Urinary bladder (tissue), 4 donors: ENCODE measurements at places on chromosomes 12 and 14. TPM values are rescaled to one million over a fixed set of nuclear protein-coding genes. Genes with fewer than 3 reads are reported as not detected.

GRCh38 chr12:83326666-83327065 lies 640.0 kb downstream of the TMTC2 start:
- no peak for DNase-seq

DNA sequence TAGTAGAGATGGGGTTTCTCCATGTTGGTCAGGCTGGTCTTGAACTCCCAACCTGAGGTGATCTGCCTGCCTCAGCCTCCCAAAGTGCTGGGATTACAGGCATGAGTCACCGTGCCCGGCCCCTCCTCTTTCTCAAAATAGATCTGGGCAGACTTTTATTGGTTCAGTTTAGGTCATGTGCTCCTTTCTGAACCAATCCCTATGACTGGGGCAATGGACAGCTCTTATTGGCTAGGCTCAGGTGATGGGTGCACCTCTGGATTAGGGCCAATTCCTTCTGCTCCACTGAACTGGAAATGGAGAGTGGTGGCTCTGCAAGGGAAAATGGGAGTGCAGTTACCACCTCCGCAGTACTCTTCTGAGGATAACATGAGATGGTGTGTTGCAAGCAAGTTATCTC lies 6.2 kb upstream of the ATP6V0A2 start:
- DNase-seq: no peak

The KLHL33 gene
- total RNA-seq: 0.69 TPM

DNA sequence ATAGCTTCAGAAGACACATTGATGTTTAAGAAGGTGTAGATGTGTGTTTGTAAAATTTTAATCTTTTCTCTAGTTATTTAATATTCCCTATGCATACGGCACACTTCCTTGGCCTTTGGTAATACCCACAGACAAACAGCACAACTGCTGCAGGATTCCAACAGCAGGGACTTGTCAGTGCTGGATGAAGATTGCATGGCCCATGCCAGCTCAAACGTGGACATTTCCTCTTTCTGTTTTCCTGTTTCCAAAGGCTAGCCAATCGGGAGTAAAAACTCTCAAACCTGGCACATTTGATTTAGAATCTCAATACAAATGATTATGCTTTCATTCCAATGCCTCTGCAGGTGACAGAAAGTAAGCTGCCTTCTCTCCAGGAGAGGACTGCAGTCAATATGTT lies 22.5 kb upstream of the PDE3A start:
- no peak for DNase-seq

The TCL1B gene
- total RNA-seq: not detected

The TRAF3 gene
- total RNA-seq: 12.4 TPM

- no peak for DNase-seq
Measured at GRCh38 chr14:55333711-55334485, 62.7 kb downstream of the FBXO34 start.

DNA sequence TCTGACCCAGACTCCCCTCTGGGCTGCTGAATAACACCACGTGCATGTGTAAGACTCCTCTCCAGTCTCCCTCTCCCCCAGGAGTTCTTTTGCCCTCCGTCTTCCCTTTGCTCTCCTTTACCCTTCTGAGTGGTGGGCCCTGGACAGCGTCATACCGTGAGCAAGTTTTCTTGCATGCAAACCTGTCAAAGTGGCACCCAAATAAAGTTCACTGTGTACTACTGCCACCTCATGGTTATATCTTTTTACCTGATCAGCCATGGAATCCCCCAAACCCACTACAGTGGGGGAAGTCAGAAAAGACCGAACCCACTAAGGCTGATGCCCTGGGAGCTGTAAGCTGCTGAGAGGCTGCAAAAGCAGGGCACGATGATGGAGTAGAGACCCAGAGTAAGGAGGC lies 131.1 kb upstream of the VRK1 start:
- no peak for DNase-seq

DNA sequence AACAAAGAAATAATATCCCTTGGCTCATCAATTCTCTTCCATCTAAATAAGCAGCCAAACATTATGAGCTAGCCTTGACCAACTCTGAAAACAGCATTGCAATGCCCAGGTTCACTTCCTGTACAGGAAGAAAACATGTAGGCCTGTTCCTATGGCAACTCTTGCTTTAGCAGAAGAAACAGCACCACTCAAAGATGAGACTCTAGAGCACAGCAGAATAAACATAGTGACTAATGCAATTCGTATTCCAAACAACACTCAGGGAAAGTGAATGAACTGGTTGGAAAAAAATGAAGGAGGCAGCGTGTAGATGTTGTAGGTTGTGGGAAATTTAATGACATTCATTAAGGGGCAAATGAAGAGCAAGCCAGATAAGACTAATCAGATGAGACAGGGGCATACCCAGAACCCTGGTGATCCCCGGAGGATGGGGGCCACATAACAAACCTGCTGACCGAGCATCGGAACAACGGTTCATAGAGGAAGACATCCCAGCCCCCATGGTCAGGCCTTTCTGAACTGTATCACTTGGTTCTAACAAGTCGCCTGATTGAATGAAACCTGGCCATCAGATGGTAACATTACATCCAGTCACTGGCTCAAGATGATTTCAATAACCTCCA lies 9.0 kb downstream of the ARHGDIB start:
- DNase-seq: no peak

DNA sequence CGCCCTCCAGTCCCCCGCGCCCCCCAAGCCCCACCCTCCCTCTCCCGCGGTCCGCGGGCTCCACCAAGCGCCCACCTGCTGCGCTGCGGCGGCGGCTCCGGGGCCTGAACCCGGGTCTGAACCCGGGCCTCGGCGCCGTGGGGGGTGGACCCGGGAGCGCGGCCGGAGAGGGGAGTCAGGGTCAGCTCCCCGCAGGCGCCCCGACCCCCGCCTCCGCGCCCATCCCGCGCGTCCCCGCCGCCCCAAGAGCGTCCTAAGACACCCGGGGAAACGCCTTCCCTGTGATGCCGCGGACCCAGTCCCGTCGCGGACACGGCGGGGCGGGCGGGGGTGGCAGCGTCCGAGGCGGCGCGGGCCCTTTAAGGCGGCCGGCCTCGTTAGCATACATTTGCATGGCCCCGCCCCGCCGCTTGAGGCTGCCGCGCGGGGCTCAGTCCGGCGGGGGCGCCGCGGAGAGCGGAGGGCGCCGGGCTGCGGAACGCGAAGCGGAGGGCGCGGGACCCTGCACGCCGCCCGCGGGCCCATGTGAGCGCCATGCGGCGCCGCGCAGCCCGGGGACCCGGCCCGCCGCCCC lies at the start of gene MMP17:
Gene MMP17, plus strand, starts transcription at position 433 of the 574 bp plus-strand sequence. Its CDS starts 102 bp downstream, at position 535.
- DNase-seq: no peak

The SYNDIG1L gene
- total RNA-seq: not detected

- no peak for DNase-seq
Measured at GRCh38 chr12:95116773-95117172, 43.4 kb upstream of the NR2C1 start.

DNA sequence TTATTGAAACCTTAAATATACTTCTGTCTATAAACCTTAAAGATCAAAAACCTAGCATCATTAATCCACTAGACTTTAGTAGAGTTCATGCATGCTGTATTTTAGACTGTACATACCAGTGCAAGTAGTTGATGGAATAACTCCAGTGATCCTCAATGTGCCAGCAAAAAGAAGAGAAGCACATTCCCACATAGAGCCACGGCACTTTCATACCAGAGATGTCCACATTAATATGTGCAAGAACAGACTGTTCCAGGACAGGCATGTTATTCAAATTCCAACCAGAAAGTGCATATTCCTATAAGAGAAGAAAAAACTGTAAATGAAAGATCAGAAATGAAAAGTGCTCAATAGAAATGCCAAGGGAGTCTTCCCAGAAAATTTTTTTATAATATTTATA lies 55.0 kb downstream of the KDM5A start:
- no peak for DNase-seq

DNA sequence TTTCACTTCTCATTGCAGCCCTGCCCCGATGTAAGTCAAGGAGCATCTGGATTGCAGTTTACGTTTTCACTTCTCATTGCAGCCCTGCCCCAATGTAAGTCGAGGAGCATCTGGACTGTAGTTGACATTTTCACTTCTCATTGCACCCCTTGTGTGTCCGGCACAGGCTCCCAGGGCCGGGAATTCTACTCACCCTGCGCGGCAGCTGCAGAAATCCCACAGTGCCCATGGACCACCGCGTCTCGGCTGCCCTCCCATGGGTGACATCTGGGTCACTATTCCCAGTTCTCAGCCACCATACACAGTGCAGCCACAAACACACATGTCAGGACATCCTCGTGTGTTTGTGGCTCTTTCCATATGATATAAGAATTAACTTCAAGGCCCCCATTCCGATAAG lies 378.5 kb downstream of the ADGRD1 start:
- no peak for DNase-seq

The AMIGO2 gene
- 21.6 TPM for total RNA-seq

DNA sequence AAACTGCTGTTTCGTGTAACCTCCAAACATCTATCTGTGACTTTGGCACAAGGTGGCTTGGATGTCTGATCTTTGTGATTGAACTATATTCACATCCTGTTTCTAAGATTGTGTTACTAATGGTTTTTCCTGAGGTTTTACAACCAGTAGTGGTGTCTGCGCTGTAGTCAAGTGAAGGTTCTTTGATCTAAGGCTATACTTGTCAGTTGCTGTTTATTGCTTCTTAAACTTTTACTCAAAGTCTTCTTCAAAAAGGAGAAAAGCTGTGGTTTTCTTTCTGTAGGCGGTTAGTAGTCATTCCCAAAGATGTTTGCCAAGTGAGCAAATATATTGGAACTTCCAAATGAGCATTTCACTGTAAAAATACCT lies 12.3 kb upstream of the CALM1 start:
- DNase-seq: no peak

The ARMH4 gene
- total RNA-seq: 39.9 TPM

The ZNF385A gene
- total RNA-seq: 5.0 TPM

- no peak for DNase-seq
Measured at GRCh38 chr14:71725922-71726579, 206.2 kb upstream of the RGS6 start.

- DNase-seq: no peak
Measured at GRCh38 chr12:105261010-105261409, 25.0 kb upstream of the APPL2 start.

DNA sequence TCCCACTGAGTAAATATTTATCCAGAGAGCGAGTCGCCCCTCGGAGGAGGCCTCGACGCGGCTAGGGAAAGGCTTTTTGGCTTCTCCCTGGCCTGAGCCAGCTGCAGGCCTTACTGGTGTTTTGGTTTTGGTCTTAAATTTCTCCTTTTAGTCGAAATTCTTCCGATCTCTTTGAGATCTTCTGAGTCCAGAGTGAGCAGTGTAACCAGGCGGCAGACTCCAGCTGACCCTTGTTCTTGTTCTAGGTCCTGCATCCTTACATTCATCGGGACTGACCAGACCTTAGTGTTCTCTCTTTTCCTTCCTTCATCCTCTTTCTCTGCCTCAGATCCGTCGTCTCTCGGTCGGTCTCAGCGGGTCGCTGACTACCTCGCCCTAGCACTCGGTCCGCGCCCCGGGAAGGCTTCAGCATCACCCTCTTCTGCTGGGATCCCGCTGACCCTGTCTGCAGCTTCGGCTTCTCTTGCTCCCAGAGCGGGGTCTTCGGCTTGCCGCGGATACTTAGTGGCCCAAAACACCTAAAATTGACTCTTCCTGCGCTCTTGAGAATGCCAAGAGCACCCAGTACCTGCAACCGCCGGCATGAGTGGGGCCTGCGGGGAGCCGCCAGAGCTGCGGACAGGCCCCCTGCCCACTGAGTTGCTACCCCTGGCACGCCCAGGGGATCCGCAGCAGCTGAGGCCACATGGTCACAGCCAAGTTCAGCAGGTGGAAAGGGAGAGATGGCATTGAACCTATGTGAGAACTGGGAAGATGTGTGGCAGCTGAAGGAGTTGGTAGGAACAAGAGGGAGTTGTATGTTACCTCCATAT lies 2.4 kb upstream of the PAX9 start:
- no peak for DNase-seq

DNA sequence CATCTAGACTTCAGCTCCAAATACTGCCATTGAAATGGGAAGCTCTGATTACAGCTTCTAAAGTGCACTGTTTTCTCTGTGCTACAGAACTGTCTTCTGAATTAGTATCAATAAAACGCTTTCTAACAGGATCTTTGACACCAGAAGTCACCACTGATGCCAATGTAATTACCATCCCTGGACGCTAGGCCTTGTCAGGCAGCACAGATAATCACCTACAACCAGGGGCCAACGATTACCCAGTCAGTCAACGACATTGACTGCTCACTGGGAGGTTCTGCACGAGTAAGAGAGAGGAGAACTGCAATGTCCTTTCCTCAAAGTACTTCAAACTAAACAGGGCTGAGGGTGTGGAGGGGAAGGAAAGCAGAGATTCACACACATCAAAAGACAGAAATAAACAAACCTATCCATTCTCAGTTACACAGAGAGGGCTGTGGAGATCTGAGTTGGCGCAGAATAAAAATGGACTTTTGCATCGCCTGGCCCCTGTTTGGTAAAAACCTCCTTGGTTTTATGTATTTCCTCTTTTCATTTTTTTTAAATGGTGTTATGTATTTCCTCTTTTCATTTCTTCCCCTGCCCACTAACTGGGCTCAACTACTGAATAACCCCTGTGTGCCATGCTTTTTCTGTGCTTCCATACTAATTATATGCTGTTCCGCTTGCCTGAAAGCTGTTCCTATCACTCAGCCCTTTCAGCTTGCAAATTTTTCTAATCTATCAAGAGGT lies 492.2 kb downstream of the APAF1 start:
- no peak for DNase-seq

The PLEKHD1 gene
- total RNA-seq: 0.11 TPM

- DNase-seq: no peak
Measured at GRCh38 chr14:20792556-20792955, 10.1 kb downstream of the RNASE1 start.

DNA sequence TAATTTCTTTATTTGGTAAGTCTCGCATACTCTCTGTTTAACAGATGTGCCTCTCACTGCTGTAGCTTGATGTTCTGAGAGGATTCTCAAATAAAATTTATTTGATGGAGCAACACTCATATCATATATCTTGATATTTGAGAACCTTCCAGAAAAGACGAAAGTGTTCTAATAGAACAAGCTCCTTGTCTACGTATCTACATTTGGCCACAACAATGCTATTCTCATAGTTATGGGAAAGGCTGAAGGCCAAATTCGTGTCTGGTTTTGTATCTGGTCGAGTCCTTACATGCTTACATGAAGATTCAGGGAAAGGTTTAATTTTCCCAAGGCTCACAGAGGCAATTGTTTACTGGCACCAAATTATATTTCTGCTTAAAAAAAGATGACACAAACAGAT lies 186.7 kb upstream of the SLC38A2 start:
- peak; percentile 67 for DNase-seq

- no peak for DNase-seq
Measured at GRCh38 chr14:88248606-88249005, 74.5 kb downstream of the KCNK10 start.

- no peak for DNase-seq
Measured at GRCh38 chr14:104746071-104746545, 6.8 kb upstream of the SIVA1 start.

GRCh38 chr12:57592551-57593165 lies 1.7 kb downstream of the PIP4K2C start:
- DNase-seq: no peak

The GLI1 gene
- 11.5 TPM for total RNA-seq

The ASCL1 gene
- total RNA-seq: 0.32 TPM

The CCNK gene
- total RNA-seq: 74.9 TPM

GRCh38 chr12:46660276-46660675 lies 165.5 kb downstream of the SLC38A4 start:
- DNase-seq: no peak

GRCh38 chr14:26067341-26067740 lies 530.5 kb downstream of the NOVA1 start:
- no peak for DNase-seq

The CNTN1 gene
- 63.4 TPM for total RNA-seq

- DNase-seq: no peak
Measured at GRCh38 chr14:33653308-33653695, 297.6 kb downstream of the EGLN3 start.
